ENCODE measurements at places on chromosomes 1 and 21.

DNA sequence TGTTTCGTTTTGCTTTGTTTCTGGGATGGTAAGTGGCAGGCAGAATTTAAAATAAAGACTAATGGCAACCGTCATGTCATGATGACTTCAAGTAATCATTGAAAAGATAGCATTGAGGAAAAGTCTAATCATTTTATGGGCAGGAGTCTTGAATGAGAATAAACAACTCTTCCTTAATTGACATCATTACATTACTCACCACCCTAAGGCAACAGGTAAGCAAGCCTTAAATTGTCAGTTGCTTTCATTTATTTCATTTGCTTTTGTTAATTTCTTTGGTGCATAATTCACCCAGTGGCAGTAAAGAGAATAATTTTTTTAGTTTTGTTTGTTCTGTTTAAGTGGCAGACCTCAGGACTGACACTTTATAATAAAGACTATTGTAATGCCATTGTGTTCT is 669.0 kb downstream of the RWDD3 start:
- DNase-seq = no peak

- no peak for DNase-seq
Measured at GRCh38 chr1:184242507-184242943, 144.3 kb upstream of the C1orf21 start.

GRCh38 chr1:221032637-221033280 is 153.5 kb downstream of the HLX start:
- no peak for DNase-seq

- peak; percentile 46 for DNase-seq
Measured at GRCh38 chr1:247407180-247407616, 8.8 kb upstream of the NLRP3 start.

DNA sequence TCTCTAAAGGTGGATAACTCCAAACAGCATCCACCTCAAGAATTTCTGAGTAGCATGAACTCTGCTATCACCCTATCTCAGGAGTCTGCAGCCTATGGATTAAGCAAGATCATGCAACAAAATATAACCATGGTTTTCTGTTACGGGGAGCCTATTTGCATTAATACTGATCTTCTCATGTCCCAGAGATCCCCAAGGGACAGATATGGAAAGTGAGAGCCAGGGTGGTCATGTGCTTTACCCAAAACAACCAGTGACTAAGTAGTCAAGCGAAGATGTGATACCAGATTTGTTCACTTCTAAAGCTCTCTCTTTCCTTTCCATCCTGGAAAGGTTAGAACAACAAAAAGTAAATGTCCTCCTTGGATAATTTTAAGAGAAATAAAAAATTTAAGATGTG is 125.1 kb downstream of the PRRX1 start:
- DNase-seq = no peak

GRCh38 chr1:84573481-84573966 is 716 bp downstream of the CTBS start:
- DNase-seq = no peak

- no peak for DNase-seq
Measured at GRCh38 chr1:237279629-237280028, 237.6 kb downstream of the RYR2 start.

DNA sequence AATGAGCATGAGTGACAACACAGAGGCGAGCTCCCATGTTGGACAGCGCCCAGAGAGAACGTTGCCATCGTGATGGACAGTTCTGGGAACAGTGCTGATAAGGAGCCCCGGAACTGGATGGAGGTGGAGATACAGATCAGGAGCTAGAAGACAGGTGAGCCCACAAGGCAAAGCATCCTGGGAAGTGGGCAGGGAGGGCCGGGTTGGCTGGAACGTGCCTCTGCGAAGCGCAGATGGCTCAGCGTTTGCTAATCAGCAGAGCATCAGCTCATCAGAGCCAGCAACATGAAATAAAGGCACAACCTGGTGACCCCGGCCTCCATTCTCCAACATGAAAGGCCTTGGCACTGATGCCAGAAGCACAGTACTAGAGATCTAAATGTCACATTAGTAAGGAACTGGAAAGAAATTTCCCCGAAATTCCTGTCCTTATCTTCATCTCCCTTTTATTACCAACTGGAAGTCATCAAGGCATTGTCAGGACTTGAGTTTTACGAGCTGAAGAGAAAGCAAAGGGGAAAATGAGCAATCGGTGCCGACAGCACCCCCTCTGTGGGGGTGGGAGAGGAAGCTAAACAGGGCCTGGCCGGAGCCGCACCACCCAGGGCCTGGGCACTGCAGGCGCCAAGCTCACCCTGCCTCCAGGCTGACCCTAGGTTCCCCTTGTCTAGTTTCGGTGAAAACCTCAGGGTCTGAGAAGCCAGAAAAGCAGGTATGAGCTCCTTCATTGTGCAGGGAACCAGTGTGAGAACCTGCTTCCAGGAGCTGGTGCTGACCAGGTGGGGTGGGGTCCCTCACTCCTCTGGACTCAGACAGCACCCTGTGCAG is 19.9 kb downstream of the ABCA4 start:
- no peak for DNase-seq

DNA sequence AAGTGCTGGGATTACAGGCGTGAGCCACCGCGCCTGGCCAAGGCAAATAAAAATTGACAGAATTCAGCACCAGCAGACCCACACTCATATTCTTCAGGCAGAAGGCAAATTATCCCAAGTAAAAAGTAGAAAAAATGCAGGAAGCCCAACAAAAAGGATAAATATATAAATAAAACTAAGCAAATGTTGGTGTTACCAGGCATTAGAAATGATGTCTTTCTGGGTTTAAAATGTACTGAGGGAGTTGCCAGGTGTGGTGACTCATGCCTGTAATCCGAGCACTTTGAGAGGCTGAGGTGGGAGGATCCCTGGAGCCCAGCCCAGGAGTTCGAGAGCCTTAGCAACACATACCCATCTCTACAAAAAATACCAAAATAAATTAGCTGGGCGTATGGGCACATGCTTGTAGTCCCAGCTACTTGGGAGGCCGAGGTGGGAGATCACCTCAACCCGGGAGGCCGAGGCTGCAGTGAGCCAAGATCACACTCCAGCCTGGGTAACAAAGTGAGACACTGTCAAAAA is 6.3 kb downstream of the INTS11 start:
- no peak for DNase-seq

DNA sequence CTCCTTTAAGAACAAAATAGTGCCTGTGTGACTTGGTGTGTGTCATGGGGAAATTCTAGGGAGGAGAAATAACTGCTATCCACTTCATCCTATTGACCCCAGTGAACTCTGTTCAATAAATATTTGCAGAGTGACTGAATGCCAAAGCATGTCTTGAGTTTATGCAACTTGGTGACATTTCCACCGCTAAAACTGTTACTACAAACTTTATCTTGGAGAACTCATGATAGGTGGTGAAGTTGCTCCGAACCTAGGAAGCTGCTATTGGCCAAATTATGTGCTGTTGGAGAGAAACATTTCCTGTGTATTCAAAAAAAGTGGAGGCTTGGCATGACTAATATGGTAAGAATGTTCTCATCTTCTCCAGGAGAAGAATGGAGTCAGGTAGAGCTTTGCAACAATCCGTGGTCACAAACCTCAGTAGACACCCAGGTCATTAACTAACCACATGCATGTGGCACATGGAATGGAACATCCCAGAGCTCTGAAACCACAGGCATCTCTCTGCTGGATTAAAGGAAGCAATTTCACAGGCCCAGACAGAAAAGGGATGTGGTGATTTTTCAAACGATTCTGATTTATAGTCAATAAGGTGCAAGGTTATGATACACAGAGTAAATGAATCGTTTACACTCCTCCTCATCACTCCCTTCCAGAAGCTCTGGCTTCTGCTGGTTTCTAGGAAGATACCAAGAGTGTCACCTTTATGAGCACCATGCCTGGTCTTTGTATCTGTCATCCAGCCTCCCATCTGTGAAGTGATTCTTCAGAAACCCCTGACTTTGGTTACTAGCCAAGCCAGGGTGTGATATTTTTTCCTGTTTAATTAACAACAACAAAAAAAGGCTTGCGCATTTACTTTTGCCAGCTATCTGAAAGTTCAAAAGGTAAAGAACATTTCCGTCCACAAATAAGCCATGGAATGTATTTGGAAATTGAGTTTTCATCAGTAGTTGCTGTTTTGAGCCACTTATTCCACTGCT is 361.1 kb downstream of the TGFB2 start:
- DNase-seq = no peak

GRCh38 chr21:43657355-43658087 is 1.8 kb downstream of the HSF2BP start:
- DNase-seq = no peak

- no peak for DNase-seq
Measured at GRCh38 chr1:171083222-171083621, 7.5 kb upstream of the FMO3 start.

GRCh38 chr1:99482286-99482685 is 163.6 kb upstream of the PALMD start:
- no peak for DNase-seq

- DNase-seq = no peak
Measured at GRCh38 chr1:230212405-230212936, 145.4 kb downstream of the GALNT2 start.

DNA sequence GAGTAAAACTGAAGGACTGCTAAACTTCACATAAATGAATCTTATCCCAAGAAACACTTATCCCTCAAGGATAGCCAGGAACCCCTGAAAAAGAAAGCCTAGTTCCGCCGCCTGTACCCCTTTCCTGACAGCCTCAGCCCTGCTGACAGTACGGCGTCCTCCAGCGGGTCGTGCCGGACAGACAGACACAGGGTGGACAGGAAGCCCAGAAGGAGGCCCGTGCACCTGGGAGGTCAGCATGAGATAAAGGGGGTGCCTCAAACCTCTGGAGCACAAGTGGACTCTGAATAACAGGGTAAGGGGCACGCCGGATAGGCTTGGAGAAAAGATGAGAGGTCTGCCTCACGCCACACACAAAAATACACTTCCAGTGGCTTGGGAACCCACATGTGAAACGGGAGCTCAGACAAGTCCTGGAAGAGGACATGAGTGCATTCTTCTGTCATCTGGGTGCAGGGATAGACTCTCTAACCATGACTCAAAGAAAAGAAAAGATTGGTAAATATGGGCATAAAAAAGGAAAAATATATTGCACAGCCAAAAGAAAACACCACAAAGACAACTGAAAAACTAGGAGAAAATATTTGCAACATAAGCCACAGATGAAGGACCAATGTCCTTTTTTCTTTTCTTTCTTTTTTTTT is 17.3 kb upstream of the ADARB1 start:
- DNase-seq = no peak

- no peak for DNase-seq
Measured at GRCh38 chr21:42640486-42640885, 12.9 kb upstream of the PDE9A start.

- DNase-seq = no peak
Measured at GRCh38 chr1:162857850-162858249, 3.1 kb downstream of the CCDC190 start.

DNA sequence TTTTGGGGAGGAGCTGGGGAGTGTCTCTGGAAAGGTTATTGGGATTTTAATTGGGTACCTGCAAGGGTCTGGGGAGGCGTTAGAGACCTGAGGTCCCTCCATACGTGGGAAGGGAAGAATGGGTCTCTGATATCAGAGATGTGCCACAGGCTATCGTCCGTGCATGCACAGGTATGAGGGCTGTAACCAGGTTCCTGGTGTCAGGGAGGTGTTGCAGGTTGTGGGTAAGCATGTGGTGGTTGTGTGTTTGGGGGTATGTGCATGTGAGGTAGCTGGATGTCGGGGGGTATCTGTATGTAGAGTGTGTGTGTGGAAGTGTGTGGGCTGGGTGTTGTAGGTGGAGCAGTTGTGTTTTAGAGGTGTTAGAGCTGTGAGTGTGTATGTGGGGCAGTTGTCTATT is 8.3 kb downstream of the AHDC1 start:
- no peak for DNase-seq

DNA sequence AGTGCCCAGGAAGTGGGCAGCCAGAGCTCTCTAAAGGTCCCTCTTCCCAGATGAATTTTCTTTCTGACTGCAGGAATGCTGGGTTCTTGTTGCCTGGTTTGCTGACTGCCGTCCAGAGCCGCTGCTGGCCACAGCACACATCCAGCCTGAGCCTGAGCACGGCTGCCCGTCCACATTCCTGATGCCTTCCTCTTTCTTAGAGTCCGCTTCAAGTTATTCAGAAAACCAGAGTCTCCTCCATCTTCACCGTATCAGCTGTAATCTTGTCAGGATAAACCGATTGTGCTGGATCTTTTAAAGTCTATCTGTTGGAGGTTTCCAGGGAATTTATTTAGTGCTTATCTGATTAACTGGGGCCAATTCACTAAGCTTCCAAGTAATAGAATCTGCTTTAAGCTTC is 84.8 kb upstream of the BCAR3 start:
- no peak for DNase-seq

- no peak for DNase-seq
Measured at GRCh38 chr1:18989896-18990295, 33.4 kb upstream of the IFFO2 start.

GRCh38 chr1:38138498-38139233 is 92.1 kb upstream of the POU3F1 start:
- DNase-seq = no peak

DNA sequence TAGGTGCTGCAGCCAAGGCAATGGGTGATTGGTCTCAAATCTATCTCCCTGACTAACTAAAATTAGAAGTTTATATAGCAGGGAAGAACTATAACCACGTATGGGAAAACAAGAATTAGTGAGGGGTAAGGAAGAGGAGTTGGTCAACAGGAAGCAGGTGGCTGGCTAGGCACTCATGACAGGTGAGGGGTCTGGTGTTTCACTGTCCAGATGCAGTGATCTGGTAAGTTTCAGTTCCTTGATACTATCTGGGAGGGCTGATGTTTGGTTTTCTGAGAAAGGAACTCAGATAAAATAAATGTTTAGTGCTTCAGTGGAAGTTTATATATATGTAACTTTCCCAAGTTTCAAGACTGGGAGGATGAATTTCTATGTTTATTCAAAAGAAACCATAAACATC is 11.6 kb upstream of the POU2F1 start:
- no peak for DNase-seq

GRCh38 chr21:44709426-44710293 is 1.7 kb downstream of the TSPEAR start:
- no peak for DNase-seq

GRCh38 chr1:208030288-208031091 is 119.6 kb upstream of the CD34 start:
- DNase-seq = no peak

DNA sequence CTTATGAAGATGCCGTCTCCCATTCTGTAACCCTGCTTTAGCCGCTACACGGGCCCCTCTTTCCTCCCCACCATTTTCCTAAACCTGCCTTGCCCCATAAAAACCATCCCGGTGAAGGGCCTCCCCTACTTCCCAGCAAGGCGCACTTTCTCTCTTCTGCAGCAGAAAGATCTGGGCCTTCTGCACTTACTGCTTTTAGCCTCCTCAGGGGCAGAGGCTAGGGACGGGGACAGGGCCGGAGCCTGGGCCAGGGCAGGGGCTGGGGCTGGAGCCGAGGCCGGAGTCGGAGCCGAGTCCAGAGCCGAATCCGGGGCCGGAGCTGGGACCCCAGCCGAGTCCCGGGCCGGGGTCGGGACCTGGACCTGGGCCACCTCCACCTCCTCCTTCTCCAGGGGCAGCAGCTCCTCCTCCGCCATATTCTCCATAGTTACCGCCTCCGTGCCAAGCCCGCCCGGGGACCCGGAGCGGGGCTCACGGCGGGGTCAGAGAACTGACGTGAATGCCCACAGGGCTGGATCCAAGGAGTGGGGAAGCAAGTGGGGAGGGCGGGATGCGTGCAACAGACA is 382 bp downstream of the TRMT1L start:
- DNase-seq = no peak

- no peak for DNase-seq
Measured at GRCh38 chr1:3504151-3504821, 49.8 kb downstream of the ARHGEF16 start.

- no peak for DNase-seq
Measured at GRCh38 chr1:36572906-36573305, 90.2 kb upstream of the CSF3R start.

- no peak for DNase-seq
Measured at GRCh38 chr1:155241069-155241679, 14.1 kb downstream of the ENTREP3 start.

GRCh38 chr1:59310549-59311250 is 13.8 kb downstream of the FGGY start:
- no peak for DNase-seq
